ENCODE measurements at places on chromosomes 1 and 21.

- DNase-seq: no peak
Measured at GRCh38 chr21:14876524-14876840, 188.3 kb downstream of the NRIP1 start.

GRCh38 chr1:195241066-195241465 lies 1367.2 kb downstream of the KCNT2 start:
- no peak for DNase-seq

GRCh38 chr1:90346757-90347156 lies 351.8 kb downstream of the ZNF326 start:
- DNase-seq: no peak

- DNase-seq: no peak
Measured at GRCh38 chr1:104294259-104294658, 544.6 kb downstream of the AMY1C start.

DNA sequence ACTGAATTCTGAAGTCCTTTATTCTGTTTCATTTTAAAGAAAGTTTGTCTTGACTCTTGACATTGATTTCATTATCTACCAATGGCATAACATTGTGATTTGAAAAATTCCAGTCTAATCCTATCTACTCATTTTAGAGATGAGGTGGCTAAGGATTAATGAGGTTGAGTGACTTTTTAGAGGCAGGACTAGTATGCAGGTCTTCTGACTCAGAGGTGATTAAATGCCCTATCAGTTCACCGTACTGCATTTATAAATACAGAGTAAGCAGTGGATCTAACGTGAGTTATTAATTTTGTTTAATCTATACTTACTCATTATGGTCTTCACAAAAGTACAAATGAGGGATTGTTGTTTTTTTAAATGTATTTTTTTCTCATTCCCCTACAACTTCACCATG lies 277.6 kb downstream of the PTBP2 start:
- no peak for DNase-seq

DNA sequence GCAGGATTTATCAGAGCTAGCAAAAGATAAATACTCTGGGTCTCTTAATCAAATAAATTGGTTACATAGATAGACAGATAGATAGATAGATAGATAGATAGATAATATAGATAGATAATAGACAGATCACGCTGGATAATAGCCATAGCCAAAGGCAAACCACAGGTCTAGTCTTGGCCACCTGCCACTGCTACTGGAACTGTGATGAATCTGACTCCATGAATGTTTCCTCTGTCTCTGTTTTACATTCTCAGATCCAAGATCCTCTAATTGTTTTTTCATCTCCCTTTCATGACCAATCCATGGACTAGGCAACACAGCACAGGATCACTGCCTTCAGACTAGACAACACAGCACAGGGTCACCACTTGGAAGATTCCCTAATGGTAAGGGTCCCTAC lies 444.7 kb upstream of the NFIA start:
- DNase-seq: no peak

DNA sequence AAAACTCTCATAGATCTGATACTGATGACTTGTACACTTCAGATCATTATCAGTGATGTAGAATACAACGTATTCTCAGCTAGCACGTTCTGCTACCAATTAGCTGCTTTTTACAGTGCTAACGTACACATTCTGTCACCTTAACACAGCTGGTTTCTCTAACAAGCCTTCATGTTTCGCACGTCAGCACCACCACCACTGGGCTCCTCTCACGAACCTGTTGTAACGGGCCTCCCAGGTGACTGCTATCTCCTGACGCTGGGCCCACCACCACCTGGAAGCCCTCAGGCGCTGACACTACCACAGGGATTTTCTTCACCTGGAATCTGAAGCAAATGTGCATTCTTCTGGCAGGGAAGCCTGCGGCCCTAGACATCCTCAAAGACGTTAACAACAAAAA lies 19.8 kb downstream of the TOMM20 start:
- DNase-seq: no peak
